ENCODE measurements at places on chromosomes 13 and 19.
A peak's percentile ranks its signal among the peaks of the same experiment; 100 is the strongest.

GRCh38 chr19:51931921-51932320 is 4.6 kb downstream of the ZNF613 start:
- DNase-seq: no peak

- DNase-seq: no peak
Measured at GRCh38 chr19:5038631-5039271, 69.8 kb downstream of the KDM4B start.

GRCh38 chr19:12841094-12841493 is 2.8 kb downstream of the MAST1 start:
- DNase-seq: no peak

DNA sequence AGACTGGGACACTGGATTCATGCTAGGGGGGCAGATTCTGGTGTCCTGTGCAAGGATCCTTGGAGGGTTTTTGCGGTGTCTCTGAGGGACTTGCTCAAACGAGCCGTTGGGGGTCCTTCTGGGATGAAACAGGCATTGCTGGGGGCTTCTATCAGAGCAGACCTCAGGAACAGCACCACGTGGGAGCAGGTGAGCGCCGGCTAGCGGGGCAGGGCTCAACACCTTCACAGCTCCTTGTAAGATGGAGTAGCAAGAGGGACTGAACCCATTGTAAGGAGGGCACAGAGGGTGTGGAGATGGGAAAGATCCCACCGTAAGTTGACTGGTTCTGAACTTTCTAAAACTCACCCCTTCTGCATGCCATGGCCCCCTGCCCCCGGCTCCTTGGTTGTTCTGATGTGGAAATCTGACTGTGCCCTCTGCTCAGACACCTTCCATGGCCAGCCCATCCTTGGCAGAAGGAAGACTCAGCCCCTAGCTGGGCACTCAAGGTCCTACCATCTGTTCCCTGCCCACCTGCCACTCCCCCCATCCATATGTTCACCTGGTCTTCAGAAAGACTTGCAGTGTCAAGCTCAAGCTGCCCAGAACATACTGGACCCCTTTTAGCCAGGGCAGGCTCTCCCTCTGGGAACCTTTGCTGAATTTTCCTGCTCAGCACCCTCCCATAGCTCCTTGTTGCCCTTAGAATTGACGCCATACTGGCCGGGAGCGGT is 1.2 kb downstream of the SLC27A1 start:
- no peak for DNase-seq

- DNase-seq: no peak
Measured at GRCh38 chr13:81207636-81208035, 866.7 kb upstream of the SPRY2 start.

- DNase-seq: peak; percentile 89
Measured at GRCh38 chr19:15248106-15248505, 15.9 kb upstream of the EPHX3 start.

- DNase-seq: no peak
Measured at GRCh38 chr13:53100394-53101063, 71.9 kb downstream of the OLFM4 start.

DNA sequence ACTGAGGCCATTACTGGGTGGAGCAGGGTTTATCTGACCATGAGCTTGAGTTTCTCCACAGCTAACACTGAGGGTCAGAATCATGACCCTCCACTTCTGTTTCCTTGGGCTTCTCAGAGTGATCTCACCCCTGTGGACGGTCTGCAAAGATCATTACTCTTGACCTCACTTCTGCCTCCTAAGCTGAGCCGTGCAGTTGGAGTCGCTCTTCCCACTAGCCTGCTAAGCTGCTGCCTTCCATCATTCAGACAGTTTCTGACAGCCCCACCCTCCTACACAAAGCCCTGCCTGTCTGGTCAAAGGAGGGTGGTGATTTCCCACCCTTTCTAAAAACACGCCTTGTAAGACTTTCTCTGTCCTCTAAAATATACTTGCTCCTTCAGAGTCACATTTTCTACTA is 9.3 kb upstream of the FRY start:
- DNase-seq: no peak

DNA sequence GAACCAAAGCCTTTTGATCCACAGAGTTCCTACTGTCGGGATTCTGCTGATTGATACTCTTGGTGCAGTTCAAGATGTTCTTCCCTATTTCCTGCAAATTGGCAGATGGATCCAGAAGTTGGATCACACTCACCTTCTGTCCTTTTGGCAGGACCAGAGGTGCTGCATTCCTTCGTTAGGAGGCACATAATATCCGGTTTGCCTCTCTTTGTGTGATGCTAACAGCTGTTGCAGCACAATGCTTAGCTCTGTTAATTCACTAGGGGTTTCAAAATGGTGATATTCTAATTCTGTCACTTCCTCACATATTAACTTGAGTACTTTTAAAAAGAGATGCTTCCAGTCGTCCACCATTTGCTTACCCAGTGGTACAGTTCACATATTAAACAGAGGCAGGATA is 15.2 kb upstream of the CHST8 start:
- no peak for DNase-seq

GRCh38 chr13:92260363-92260762 is 861.9 kb downstream of the GPC5 start:
- no peak for DNase-seq

- DNase-seq: no peak
Measured at GRCh38 chr19:11087870-11088505, 1.3 kb upstream of the LDLR start.

GRCh38 chr13:50910485-50910805 is 854 bp downstream of the RNASEH2B start:
- DNase-seq: no peak

DNA sequence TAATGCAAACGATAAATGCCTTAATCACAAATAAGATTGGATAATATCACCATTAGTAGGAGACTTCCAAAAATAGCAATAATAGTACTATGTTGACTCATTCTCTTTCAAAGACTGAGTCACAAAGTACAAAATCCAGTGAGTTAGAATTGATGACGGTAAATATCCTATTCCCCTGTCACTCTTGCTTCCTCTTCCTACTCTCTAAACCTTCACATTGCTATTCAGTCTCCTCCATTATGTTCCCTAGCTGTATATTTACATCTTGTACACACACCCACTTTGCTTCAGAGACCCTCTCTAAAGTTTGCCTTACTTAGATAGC is 26.3 kb upstream of the INTS6 start:
- DNase-seq: no peak

- no peak for DNase-seq
Measured at GRCh38 chr13:83666141-83666540, 216.1 kb downstream of the SLITRK1 start.

- DNase-seq: no peak
Measured at GRCh38 chr13:45575146-45575829, 40.3 kb downstream of the ERICH6B start.

DNA sequence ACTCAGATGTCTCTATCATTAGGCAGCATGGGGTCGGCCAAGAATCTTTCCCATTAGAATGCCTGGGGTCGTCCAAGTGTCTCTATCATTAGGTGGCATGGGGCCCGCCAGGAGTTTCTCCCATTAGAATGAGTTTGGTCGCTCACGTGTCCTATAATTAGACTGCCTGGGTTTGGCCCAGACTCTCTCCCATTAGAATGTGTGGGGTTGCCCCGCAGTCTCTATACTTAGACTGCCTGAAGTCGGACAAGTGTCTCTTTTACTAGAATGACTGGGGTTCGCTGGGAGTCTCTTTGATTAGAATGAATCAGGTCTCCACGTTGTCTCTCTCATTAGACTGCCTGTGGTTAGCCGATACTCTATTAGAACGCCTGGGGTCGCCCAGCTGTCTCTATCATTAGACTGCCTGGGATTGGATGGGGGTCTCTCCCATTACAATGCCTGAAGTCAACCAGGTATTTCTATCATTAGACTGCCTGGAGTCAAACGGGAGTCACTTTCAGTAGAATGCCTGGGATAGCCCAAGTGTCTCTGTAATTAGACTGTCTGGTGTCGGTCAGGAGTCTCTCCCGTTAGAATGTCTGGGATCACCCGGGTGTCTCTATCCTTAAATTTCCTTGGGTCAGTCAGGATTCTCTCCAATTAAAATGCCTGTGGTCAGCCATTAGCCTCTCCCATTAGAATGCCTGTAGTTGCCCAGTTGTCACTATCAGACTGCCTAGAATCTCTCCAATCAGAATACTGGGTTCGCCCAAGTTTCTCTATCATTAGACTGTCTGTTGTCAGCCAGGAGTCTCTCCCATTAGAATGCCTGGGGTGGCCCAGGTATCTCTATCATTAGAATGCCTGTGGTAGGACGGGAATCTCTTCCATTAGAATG is 1454.1 kb downstream of the UQCRFS1 start:
- DNase-seq: no peak

- DNase-seq: no peak
Measured at GRCh38 chr13:67557642-67558241, 327.6 kb upstream of the PCDH9 start.

GRCh38 chr13:39877134-39877533 is 221.7 kb downstream of the COG6 start:
- no peak for DNase-seq

DNA sequence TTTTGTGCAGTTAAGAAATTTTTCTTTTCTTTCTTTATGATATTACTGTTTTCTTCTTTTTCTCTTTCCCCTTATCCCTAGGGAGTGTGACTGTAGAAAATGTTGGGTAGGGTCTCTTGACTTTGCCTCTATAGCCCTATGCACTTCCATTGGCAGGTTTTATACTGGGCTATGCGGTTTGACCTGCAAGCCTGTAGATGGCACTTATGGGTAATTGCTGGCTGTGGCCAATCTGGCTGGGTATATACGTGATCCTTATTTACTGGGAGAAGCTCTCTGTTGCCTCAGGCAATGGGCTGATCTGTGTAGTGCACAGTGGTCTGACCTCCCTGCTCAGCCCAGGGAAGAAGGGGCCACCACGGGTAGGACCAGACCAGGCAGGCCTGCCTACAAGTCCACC is 78.8 kb downstream of the RAP2A start:
- no peak for DNase-seq

GRCh38 chr13:32234914-32235313 is 80.2 kb downstream of the ZAR1L start:
- no peak for DNase-seq

GRCh38 chr19:13209484-13210338 is 59.5 kb downstream of the IER2 start:
- no peak for DNase-seq

DNA sequence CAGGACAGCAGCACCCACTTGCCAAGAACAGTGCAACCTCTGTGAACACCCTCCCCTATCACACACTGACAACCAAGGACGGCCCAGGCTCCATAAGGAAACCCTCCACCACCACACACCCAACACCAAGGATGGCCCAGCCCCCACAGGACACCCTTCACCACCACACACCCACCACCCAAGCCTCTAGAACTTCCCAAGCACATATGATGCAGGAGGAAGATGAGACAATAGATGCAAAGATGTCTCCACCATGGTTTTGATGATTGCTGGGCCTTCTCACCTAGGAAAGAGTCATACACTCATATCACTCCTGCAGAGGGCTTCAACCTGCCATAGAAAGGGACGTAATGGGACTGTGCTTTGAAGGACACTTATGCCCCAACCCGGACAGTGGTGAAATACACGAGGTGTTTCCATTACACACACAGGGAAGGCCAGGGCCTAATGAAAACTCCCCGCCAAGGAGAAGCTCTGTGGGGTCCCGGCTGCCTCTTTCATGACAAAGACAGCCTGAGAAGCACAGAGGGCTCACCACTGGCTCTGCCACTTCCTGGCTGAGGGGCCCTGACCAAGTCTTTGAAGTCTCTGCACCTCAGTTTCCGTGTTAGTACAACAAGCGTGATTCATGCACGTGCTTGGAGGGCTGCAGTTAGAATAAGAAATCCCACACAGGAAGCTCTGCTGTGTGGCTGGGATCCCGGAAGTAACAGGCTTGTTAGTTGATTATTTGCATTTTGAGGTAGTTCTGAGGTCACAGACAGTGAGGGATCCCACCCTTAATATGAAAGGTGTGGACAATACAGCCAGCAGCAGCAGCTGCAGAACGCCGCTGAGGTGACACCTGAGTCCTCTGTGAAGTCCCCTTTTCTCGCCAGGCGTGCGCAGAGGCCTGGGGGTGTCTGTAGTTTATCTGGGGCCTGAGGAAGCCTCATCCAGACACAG is 61.9 kb upstream of the ATP12A start:
- DNase-seq: no peak

DNA sequence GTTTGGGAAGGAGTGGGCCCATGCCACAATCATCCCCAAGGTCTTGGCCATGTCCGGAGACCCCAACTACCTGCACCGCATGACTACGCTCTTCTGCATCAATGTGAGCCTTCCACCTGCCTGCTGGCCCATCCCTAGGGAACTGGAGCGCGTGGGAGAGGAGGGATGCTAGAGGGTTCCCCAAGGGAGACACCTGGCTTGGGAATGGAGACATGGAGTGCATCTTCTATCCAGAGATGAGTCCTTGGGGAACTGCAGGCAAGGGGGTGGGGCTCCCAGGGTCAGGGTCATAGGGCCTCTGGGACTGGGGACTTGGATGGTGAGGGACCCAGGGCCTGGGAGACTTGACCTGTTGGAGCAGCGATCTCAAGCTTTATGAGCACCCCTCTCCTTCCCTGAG is 31.2 kb downstream of the PPP2R1A start:
- DNase-seq: no peak

DNA sequence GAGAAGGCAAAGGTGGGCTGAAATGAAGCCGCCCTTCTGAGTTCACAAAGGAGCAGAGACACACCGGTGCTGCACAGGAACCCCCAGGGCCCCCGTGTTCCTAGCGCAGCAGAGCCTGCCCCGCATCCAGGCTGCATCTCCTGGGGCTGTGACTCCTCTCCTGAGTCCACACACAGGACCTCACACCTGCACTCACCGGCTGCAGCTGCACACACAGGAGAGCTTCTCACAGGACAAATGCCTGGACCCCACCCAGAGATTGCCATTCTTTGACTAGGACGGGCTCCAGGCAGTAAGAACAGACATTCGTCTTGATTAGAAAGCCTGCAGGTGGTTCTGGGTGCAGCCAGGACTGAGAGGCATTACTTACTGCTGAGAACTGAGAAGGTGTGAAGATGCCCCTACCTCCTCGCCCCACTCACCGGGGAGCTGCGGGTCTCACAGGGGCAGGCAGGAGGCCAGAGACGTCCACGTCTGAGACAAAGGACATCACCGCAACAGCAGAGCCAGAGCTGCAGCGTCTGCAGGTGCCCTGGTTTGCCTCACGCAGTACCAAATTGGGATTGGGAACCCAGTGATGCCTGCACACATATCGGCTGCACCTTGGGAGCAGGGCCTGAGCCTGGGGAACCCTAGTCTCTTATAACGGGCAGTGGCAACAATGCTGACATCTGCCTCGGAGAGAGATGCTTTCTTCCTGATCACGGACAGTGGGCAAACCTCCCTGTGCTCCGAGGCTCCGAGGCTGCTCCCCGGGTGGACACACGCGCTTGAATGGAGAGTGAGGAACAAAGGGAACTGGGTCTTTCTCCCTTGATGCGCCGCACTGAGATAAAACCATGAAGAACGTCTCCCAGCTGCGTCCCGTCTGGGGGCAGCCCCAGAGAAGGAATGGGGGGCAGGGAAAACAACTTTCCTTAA is 50.4 kb downstream of the RASA3 start:
- no peak for DNase-seq
